Urinary bladder (tissue), 4 donors: ENCODE measurements at places on chromosomes 13 and 19. TPM values are rescaled to one million over a fixed set of nuclear protein-coding genes. Genes with fewer than 3 reads are reported as not detected.

The GFY gene
- total RNA-seq: not detected

The DACH1 gene
- 26.4 TPM for total RNA-seq

The ZNF837 gene
- 1.5 TPM for total RNA-seq

The FGF21 gene
- total RNA-seq: not detected

The SGCG gene
- total RNA-seq: 19.7 TPM

The OXGR1 gene
- total RNA-seq: 1.1 TPM

The SBSN gene
- total RNA-seq: not detected

The PABPC3 gene
- 0.48 TPM for total RNA-seq

The PCDH20 gene
- 12.3 TPM for total RNA-seq

The BEST2 gene
- total RNA-seq: not detected

The GAPDHS gene
- not detected for total RNA-seq

The ZFR2 gene
- total RNA-seq: not detected

The ETV2 gene
- 0.32 TPM for total RNA-seq

The FXYD5 gene
- total RNA-seq: 6.6 TPM

The TNFSF9 gene
- 0.53 TPM for total RNA-seq

The CEACAM3 gene
- not detected for total RNA-seq

The PRR20C gene
- total RNA-seq: not detected

The AKAP11 gene
- 59.2 TPM for total RNA-seq

The CILP2 gene
- 0.32 TPM for total RNA-seq

The CBARP gene
- 0.53 TPM for total RNA-seq

The ASF1B gene
- 6.7 TPM for total RNA-seq

The PSG1 gene
- not detected for total RNA-seq

The NLRP11 gene
- not detected for total RNA-seq

The PSG2 gene
- not detected for total RNA-seq

The ZNF260 gene
- total RNA-seq: 52.5 TPM

The RNF113B gene
- total RNA-seq: not detected

The TRIM28 gene
- total RNA-seq: 177 TPM

The SRRM5 gene
- not detected for total RNA-seq

The MYH14 gene
- 15.5 TPM for total RNA-seq

The GIPC3 gene
- total RNA-seq: 0.11 TPM

The OVOL3 gene
- total RNA-seq: not detected

The PARP4 gene
- total RNA-seq: 48.6 TPM
